ENCODE measurements at places on chromosomes 13 and 19. TPM values are rescaled to one million over a fixed set of nuclear protein-coding genes. Genes with fewer than 3 reads are reported as not detected.

GRCh38 chr19:56066152-56067023 lies 54.7 kb downstream of the ZNF787 start:
- peak; percentile 98 for ATAC-seq

- peak; percentile 41 for ATAC-seq
Measured at GRCh38 chr19:29666578-29667386, 1.5 kb downstream of the PLEKHF1 start.

DNA sequence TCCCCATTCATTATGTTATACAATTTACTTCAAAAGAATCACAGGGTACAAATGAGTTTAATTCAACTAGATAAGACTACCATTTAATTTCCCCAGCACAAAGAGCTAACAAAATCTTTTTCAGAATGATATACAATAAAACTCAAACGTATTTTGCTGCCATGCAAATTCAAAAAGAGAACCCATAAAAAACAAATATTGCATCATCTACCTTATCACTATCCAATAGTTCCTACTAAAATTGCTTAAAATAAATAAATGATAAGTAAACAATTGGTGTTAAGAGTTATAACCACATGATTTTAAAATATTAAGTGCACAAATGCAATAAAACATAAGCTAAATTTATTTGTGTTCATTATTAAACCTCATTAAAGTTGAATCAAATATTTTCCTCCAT lies 919.4 kb downstream of the SLITRK5 start:
- ATAC-seq: no peak

GRCh38 chr13:38657191-38657590 lies 29.7 kb upstream of the FREM2 start:
- no peak for ATAC-seq

DNA sequence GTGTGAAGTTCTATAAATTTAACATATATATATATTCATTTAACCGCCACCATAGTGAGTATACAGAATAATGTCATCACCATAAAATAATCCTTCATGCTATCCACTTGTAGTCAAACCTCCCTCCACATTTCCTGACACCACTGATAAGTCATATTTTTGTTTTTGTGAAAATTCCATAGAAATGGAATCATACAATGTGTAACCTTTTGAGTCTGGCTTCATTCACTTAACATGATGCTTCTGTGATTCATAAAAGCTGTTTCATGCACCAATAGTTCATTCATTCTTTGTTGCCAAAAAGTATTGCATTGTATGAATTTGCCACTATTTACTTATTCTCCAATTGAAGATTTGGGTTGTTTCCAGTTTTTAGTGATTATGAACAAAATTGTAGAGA lies 497.5 kb upstream of the PCDH20 start:
- no peak for ATAC-seq

DNA sequence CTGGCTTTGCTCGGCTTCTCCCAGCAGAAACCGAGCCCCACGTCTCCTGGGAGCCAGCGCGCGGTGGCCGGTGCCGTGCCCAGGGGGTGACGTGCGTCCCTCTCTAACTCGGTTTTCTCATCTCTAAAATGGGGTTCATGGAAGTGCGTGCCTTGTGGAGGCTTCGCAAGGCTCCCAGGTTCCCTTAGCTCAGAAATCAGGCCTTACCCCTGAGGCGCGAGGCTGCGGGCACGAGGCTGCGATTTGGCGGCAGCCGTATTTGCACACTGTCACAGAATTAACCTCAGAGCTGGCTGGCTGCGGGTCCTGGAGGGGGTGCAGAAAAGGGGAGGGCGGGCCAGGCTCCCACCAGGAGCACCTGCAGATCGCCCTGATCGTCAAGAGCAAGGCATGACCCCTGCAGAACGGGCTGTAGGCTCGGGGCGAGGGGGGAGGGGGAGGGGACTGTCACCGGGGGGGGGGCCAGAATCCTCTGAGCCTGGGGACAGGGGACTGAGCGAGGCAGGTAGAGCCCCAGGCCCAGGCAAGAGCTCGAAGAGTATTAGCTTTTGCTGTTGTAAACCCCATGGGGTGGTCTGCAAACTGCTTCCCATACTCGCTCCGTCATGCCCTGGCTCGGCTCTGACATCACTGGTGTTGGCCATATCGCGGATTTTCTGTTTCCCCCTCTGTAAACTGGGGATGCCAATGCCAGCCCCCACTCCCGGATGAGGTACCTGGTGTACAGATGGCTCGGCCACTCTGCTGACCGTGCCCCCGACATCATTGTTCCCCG lies 62.2 kb downstream of the CCNE1 start:
- peak; percentile 19 for ATAC-seq

- no peak for ATAC-seq
Measured at GRCh38 chr13:112837371-112838037, 131.5 kb upstream of the MCF2L start.

GRCh38 chr19:11373166-11373884 lies 1.1 kb upstream of the SWSAP1 start:
- ATAC-seq: no peak

GRCh38 chr13:20519875-20520274 lies 5.8 kb downstream of the CRYL1 start:
- no peak for ATAC-seq

DNA sequence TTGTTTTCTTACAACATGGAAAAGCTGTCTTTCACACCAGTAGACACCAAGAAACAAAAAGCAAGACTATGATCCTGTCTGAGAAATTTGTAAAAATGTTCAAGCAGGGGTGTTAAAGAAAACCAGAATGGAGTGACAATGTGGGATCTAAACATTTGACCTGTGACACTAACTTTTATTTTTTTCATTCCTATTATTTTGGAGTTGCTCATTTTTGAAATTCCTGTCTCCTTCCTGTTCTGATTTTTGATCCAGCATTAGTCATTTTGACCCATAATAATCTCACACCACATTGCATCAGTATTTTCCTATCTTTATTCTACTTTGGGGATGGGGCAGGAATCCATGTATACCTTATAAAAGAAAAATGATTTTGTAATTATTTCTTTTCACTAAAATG lies 164.2 kb downstream of the DLEU7 start:
- ATAC-seq: no peak

DNA sequence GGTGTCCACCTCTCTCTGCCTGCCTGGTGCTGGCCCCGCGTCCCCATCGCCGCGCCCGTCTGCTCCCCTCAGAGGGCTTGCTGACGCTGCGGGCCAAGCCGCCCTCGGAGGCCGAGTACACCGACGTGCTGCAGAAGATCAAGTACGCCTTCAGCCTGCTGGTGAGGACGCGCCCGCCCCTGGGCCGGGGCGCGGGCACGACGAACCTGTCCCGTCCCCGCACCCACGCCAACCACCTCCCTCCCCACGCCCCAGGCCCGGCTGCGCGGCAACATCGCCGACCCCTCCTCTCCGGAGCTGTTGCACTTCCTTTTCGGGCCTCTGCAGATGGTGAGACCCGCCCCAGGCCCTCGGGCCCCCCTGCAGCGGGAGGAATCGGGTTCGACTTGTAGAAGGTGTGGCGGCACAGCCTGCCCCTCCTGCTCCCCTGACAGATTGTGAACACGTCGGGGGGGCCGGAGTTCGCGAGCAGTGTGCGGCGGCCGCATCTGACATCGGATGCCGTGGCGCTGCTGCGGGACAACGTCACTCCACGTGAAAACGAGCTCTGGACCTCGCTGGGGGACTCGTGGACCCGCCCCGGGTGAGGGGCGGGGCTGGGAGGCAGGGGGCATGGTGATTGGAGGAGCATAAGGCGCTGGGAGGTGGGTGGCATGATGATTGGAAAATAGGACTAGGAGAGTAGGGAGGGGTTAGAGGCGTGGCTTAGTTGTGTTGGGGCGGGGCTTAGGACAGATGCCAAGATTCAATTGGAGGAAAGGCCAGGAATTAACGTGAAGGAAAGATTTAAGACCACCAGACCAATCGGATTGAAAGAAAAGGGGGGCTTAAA lies 6.6 kb downstream of the EPS8L1 start:
- ATAC-seq: peak; percentile 0

- no peak for ATAC-seq
Measured at GRCh38 chr13:111372651-111373425, 52.4 kb downstream of the TEX29 start.

GRCh38 chr13:86098511-86098910 lies 299.3 kb upstream of the SLITRK6 start:
- ATAC-seq: no peak

DNA sequence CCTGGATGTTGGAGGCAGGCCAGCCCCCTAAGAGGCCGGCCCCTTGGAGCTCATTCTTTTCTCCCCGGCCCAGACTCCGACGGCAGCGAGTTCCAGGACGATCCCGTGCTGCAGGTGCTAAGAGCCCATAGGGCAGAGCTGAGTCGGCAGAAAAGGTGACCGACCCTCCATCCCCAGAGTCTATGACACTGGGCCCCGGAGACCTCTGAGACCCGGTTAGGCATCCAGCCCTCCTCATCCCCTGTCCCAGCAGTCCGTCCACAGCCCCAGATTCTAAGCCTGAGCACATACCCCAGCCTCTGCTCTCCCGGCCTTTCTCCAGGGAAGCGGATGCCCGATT lies 7.3 kb upstream of the ARHGAP33 start:
- ATAC-seq: no peak

- no peak for ATAC-seq
Measured at GRCh38 chr13:43422116-43422515, 364.7 kb downstream of the ENOX1 start.

DNA sequence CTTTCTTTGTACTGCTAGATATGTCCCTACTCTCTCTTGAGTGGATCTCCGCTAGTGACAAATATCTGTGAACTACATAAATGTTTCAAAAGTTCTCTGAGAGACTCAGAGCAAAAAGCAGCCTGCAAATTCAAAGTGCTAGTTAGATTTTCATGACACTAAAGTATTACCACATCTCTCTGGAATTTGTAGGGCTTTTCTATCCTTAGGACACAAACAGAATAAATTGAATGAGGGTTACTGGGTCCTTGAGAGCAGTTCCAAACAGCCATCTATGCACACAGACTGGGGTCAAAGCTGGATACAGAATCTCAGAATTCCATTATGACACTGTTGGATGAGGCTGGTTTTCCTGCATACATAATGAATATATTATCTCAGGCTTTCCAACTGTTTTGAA lies 953.2 kb downstream of the DIAPH3 start:
- peak; percentile 51 for ATAC-seq

- ATAC-seq: no peak
Measured at GRCh38 chr13:48829536-48829935, 146.2 kb upstream of the FNDC3A start.

DNA sequence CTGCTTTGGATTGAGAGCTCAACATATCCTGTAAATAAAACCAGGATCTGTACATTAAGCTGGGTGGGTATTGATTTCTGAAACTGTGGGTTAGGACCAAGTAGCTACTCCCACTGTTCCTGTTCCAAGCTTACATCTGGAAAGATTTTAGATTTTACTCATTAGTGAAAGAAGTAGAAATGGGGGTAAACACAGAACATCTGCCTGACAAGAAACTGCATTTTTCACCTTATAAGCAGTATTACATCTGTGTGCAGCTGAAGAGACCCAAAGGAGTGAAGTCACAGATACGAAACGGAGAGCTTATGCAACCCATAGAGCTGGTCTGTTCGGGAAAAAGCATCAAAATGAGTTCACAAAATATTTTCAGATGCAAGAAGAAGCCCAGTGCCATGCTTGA lies 235.2 kb downstream of the SLITRK5 start:
- ATAC-seq: no peak

DNA sequence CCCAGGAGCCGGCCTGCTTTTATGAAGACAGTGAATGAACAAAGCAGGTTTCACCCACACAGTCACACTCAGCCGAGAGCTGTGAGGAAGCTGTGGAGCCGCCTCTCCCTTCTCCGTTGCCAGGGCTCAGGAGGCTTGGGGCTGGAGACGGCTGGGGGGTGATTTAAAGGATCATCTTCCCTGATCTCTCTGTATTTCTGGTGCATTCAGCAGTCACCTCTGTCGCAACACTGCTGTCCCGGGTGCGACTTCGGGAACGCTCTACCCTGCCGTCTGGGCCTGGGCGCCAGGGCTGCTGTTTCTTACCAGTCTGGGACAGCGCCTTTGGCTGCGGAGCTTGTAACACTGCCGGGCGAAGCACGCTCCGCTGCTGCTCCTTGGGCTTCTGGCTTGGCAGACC lies 18.1 kb downstream of the CAPS start:
- ATAC-seq: no peak

DNA sequence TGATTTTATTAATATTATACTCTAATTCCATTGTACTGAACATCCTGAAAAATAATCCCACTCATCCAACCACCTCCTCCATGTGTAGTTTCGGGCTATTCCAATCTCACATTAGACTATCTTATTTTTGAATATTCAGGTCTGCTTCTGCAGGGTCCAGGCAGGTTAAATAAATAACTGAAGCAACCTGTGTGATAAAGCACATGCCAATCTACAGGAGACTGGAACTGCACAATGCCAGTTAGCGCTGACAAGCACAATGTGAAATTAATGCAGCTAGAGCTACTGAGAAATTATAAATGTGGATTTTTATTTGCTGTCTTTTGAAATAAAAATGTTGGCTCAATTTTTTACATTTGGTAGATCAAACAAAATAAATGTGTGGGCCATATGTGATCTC lies 540.1 kb upstream of the ATXN8OS start:
- ATAC-seq: no peak

DNA sequence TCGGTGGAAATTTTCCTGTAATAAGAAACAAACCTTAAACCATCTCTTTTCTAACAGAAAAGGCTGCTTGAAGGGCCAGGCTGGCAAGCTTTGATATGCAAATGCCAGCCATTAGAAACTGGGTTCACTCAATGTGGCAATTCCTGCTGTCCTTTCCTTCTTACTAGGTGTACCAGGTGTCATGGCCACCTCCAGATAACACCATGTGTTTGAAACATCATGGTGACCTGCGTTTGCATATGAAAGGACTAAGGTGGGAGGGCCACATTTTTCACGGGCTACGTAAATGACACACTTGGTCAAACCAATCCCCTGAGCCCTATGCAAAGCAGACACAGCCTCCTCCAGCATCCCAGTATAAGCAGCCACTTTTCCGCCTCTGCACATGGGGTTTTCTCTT lies 789.1 kb upstream of the SLITRK5 start:
- no peak for ATAC-seq

GRCh38 chr13:32001154-32001768 lies 30.3 kb upstream of the FRY start:
- ATAC-seq: no peak

- ATAC-seq: no peak
Measured at GRCh38 chr13:23870356-23871140, 18.7 kb downstream of the MIPEP start.

The TINCR gene
- 1.9 TPM for total RNA-seq

The SUPT20H gene
- total RNA-seq: 73.0 TPM

The BRD4 gene
- 20.8 TPM for total RNA-seq

The SMIM24 gene
- 0.37 TPM for total RNA-seq

The CHAMP1 gene
- 11.5 TPM for total RNA-seq

The TEX29 gene
- total RNA-seq: not detected

The PTGIR gene
- total RNA-seq: 0.51 TPM

The PTPRH gene
- total RNA-seq: 3.6 TPM

The RPL36 gene
- total RNA-seq: 1,866 TPM

The COX7A1 gene
- total RNA-seq: 45.1 TPM

The CASP14 gene
- total RNA-seq: 0.38 TPM

The OLFM2 gene
- total RNA-seq: 44.2 TPM

The ARRDC5 gene
- 0.22 TPM for total RNA-seq
